ENCODE measurements at places on chromosomes 5 and 9.
A peak's percentile ranks its signal among the peaks of the same experiment; 100 is the strongest.

DNA sequence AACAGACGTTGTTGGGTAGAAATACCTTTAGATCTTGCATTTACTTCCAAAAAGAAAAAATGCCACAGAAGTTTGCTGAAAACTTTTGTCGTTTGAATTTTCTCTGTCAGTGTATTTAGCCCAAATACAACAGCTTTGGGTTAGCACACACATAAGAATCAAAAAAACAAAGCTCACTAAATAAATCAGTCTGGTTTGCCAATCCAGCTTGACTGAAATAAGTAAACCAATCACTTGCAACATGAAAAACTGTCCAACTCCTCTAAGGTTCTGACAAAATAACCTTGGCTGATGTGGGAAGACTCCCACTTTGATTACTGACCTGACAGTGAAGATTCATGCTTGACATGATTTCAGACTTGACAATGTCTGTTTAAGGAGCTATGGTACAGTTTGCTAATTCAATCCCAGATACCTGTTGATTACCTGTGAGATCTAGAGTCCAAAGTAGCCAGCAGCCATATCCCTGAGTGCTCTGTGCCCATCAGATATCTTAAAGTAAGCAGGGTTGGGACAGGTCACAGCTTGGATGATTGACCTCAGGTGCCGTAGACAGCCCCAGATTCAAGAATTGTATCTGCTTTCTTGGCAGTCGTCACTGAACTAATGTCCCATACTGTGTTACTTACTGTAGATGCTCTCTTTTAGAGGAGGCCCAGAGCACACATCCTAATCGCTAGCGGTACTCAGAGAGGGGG is 727 bp downstream of the IGIP start:
- DNase-seq = no peak

DNA sequence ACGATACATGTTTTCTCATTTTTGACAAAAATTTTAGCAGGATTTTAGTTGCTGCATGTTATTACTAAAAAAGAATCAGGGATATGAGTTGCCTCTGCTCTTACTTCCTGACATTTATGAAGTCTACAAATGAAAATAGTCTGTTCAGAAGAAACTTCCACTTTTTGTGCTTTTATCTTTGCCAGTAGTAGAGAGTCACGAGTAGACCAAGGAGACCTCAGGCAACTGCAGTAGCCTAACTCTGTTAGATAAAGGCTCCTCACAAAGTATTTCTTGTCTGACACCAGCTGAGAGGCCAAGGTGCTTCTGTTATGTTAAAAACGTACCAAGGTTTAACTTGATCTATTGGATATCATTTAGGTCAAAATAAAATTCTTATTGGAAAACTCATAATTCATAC is 333.9 kb downstream of the NR2F1-AS1 start:
- DNase-seq = no peak

GRCh38 chr9:78363221-78363620 is 66.3 kb downstream of the PSAT1 start:
- no peak for DNase-seq

- DNase-seq = no peak
These were observed 100.4 kb upstream of the SLC44A1 start for GRCh38 chr9:105144076-105144475.

DNA sequence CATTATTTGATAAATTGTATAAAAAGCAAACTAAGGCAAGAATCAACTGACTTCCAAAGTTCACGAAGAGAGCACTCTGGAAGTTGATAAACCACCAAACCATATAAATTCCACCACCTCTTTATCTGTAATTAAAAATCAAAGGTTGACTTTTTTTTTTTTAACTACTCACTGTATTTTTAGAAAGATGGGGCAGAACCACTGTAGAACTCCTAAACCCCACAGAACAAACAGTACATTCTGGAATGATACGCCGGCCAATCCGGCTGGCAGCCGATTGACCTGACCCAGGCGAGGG is 435 bp upstream of the CCNG1 start:
- DNase-seq = no peak

DNA sequence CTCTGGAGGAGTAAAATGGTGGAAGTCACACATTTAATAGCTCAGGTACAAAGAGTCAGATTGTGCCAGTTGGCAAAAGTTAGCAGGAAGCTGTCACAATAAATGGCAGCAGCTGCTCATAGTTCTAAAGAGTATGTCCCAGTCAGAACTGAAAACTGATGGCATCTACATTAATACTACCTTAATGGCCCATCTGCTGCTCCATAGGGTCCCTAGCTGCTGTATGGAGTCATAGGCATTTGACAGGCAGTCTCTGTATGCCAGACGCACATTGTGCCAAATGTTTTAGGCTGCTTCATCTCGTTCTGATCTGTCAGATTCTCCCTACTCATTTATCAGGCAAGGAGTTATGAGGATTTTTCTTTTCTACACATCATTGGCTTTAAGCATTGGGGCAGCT is 515.8 kb upstream of the ARRDC3 start:
- DNase-seq = no peak

DNA sequence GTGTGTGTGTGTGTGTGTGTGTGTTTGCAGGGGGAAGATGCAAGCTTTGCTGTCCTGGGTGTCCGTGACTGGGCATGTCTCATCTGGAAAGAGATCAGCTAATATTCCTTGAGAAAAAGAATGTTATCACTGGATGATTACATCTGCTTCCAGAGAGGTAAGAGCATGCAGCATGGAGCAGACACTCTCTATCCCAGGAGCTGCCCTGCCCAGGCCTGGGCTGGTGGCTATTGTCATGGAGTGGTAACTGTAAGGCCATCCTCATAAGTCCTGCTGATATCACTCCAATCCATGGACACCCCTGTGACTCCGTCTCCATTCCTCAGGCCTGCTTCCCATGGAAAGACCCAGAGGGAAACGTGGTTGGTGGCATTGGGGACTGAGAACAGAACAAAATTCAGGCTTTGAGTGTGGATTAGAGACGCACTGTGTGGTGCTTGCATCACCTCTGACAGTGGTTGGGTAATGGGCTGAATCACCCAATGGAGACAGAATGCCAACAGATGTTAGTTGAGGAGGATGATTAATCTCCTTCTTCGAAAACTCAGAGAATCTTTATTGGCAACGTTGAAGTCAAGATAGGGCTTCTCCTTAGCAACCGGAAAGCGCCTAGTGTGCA is 52.0 kb upstream of the KCNIP1 start:
- DNase-seq = no peak

DNA sequence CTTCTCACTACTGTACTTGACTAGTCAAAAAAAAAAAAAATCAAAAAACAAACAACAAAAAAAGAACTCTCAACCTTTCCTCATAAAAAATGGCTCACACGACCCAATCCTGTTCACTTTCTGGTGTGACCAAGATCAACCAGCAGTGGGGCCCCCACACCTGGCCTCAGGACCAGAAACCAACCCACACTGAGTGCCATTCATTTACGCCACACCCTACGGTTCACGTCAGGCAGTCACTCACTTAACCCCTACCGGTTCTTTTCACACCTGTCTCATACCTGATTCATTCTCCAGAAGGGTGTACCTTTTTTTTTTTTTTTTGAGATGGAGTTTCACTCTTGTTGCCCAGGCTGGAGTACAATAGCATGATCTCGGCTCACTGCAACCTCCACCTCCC is 5.7 kb downstream of the SUSD1 start:
- no peak for DNase-seq

DNA sequence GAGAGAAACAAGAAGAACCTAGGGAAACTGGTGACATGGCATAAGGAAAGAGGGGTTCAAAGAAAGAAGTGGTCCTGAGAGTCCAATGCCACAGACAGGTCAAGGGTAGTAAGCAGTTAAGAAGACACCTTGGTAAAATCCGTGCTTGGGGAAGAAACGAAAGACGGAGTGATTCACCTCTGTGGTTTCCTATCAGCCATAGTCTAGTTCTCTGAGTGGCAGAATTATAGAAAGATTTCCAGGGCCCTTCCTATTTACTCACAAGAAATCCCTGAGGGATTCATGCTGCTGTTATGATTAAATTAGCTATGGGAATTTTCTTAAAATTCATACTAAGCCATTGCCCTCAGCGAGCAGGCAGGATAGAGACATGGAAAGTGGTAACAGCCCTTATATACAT is 31.7 kb downstream of the IL33 start:
- DNase-seq = no peak

- peak; percentile 16 for DNase-seq
These were observed 5.4 kb downstream of the LSM11 start for GRCh38 chr5:157748760-157749461.

GRCh38 chr5:6328173-6328572 is 50.2 kb downstream of the MED10 start:
- DNase-seq = peak; percentile 63

DNA sequence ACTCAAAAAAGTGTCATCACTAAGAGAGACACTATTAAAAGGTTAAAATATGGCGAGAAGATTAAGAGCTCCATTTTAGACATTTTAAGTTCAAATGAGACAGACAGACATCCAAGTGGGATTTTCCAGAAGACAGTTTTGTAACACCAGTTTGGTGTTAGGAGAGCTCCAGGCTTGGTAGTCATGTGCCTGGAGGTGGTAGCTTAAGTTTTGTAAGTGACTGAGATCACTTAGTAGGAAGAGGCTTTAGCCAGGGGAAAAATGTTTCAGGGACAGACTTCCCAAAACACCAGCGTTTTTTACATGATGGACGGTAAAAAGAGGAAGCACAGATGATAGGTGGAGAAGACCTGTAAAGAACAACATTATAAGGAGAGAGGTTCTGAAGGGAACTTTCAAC is 150.3 kb downstream of the GIN1 start:
- no peak for DNase-seq

GRCh38 chr9:33329979-33330378 is 39.7 kb downstream of the NFX1 start:
- peak; percentile 51 for DNase-seq

GRCh38 chr9:92224177-92224576 is 69.3 kb downstream of the IARS1 start:
- no peak for DNase-seq

DNA sequence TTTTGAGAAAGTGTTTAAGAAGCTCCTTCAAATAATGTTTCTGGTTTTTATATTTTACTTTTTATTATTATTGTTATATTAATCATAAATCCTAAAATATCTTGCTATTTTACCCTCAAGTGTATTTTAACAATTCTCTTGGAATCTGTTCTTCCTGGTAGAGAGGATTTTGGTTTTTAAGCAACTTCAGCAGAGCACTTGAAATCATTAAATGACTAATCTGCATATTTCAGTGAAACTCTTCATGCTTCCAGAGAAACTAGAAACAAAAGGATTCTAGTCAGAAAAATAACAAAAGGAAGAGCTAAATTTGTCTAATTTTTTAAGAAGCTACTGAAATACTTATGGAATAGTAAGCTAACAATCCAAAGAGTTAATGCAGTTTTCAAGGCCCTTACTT is 1057.3 kb downstream of the TLE1 start:
- no peak for DNase-seq

DNA sequence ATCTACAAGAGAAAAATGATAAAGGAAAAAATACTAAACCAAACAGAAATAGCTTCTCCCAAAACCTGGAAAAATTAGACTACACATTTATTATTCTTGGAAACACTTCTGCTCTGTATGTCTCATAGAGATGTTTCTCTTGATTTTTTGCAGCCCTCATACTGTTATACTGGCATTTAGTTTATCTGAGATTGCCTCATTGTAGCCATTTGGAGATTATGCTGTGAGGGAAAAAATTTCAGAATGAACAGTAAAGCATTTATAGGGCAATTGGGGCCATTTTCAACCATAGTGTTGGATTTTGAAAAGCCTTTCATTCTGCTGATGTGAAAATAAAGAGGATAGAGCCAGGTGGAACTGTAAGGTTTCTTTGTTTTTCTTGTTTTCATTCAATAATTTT is 441.8 kb upstream of the RIOK2 start:
- DNase-seq = no peak

DNA sequence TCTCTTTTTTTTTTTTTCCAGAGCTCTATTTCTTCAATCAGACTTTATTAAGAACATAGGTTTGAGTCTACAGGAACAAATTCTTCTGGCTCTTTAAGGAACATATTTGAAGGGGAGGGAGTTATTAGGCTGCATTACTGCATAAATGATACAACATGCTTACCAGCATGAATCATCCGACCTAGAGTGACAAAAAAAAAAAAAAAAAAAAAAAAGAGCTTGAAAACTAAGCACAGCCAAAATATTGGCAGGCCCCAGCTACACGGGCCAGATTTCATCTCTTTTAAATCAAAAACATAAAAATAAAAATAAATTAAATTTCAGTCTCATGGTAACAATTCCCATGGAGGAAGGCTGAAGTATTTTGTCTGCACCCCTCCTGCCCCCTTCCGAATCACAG is 26.3 kb downstream of the MSX2 start:
- DNase-seq = no peak

GRCh38 chr5:15266841-15267240 is 233.1 kb upstream of the FBXL7 start:
- DNase-seq = no peak

Data from HT-29 (cell line).